ENCODE measurements at places on chromosomes 7 and 10.

DNA sequence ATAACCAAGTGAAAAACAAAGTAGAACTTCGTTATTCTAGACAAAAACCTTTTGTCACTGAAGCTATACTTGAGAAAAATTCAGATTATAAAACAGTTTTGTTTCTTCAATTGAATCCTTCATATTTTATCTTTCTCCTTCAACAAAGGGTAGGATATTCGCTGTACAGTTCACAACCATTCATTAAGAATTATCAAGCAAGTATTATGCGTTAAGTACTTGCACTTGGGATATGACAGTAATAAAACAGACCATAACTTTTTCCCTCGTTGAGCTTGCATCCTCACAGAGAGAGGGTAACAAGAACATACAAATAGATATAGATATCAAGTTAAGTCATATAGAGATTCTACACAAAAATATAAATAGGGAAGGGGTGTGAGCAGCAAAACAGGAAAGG lies 61.2 kb upstream of the MEOX2 start:
- no peak for DNase-seq

GRCh38 chr7:139991911-139992310 lies 70.8 kb downstream of the PARP12 start:
- DNase-seq: no peak

- DNase-seq: no peak
These were observed 33.7 kb downstream of the R3HCC1L start for GRCh38 chr10:98168147-98168546.

GRCh38 chr7:42677751-42678699 lies 233.8 kb downstream of the C7orf25 start:
- no peak for DNase-seq

DNA sequence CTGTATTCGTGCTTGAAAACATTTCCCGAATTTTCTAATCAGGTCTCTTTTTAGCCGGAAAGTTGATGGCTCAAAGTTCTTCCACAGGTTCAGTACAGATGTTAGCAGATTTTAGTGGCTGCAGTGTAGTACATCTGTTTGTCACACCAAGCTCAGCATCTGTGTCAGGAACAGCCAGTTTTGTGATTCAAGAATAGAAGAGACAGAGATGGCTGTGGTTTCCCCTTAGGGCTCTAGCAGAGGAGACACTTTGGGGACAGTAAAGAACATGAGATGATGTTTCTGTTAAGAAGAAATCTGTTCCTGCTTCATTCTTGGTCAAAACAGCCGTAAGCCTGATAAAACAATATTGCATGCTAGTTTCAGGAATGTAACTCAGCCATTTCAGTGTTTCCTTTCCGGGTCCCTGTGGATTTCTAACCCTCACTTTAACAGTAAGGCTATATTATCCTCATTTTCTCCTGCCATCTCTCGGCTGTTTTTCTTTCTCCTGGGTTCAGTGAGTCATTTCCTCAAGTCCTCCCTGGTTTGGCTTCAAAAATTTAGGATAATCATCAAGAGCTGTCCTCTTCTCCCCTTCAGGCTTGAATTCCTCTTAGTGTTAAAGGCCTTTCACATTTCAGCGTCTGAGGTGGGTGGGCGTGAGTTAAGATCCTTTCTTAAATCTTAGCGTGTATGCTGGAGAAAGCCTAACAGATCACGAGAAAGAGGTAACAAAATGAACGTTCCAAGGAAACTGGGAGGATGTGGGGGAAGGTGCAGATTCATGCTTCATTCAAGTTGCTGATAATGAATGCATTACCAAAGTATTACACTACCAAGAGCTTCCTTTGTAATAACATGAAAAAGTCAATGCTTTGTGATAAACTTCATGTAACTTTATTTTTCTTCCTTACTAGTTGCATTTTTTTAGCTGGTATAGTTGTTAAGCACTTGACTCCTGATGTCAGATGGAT lies 37.1 kb upstream of the BICC1 start:
- DNase-seq: no peak

- no peak for DNase-seq
These were observed 83.1 kb downstream of the NKX6-2 start for GRCh38 chr10:132702601-132703418.

DNA sequence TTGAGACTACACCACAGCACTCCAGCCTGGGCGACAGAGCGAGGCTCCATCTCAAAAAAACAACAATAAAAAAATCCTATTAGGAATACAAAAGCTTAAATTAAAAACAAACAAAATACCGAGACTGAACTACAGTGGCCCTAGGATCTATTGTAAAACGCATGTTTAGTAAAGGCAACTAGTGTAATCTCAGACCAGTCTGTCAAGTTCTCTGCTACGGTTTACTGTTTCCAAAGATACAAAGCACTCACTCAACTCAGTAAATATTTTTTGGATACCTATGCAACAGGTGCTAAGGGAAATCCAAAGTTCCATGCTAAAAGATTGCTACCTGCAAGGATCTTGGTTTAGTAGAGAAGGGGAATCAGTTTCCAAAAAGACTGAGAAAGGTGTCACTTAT lies 3.4 kb upstream of the MIOS start:
- no peak for DNase-seq

DNA sequence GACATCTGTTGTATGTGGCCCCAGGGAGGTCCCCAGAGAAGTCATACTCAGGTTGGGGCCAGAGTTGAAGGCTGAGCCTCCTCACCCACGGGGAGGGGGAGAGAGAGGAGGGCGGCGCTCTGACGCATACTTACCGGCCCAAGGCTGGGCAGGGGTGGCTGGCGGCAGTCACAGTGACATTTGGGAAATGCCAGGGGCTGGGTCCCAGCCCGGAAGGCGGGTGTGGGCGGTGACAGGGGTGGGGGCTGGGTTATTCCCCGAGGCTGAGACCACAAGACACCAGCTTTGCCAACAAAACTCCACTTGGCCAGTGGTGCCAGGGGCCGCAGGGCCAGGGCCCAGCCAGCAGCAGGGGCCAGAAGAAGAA lies 41.1 kb downstream of the RASGEF1A start:
- no peak for DNase-seq

GRCh38 chr10:62183857-62184795 lies 84.5 kb downstream of the RTKN2 start:
- DNase-seq: no peak
